ENCODE measurements at places on chromosomes 7 and 10. TPM values are rescaled to one million over a fixed set of nuclear protein-coding genes. Genes with fewer than 3 reads are reported as not detected.

The AGR2 gene
- 73.1 TPM for total RNA-seq

The ZNF853 gene
- 26.1 TPM for total RNA-seq

The SIRT1 gene
- total RNA-seq = 28.2 TPM

The EGFR gene
- 58.1 TPM for total RNA-seq

The SPDYE2 gene
- total RNA-seq = not detected

The SHTN1 gene
- 6.4 TPM for total RNA-seq

The PRTFDC1 gene
- 15.4 TPM for total RNA-seq

The NACAD gene
- 5.1 TPM for total RNA-seq

GRCh38 chr10:30674796-30675195 lies 45.2 kb upstream of the LYZL2 start:
- no peak for DNase-seq

GRCh38 chr7:121501566-121501965 lies 105.5 kb upstream of the FAM3C start:
- no peak for DNase-seq

DNA sequence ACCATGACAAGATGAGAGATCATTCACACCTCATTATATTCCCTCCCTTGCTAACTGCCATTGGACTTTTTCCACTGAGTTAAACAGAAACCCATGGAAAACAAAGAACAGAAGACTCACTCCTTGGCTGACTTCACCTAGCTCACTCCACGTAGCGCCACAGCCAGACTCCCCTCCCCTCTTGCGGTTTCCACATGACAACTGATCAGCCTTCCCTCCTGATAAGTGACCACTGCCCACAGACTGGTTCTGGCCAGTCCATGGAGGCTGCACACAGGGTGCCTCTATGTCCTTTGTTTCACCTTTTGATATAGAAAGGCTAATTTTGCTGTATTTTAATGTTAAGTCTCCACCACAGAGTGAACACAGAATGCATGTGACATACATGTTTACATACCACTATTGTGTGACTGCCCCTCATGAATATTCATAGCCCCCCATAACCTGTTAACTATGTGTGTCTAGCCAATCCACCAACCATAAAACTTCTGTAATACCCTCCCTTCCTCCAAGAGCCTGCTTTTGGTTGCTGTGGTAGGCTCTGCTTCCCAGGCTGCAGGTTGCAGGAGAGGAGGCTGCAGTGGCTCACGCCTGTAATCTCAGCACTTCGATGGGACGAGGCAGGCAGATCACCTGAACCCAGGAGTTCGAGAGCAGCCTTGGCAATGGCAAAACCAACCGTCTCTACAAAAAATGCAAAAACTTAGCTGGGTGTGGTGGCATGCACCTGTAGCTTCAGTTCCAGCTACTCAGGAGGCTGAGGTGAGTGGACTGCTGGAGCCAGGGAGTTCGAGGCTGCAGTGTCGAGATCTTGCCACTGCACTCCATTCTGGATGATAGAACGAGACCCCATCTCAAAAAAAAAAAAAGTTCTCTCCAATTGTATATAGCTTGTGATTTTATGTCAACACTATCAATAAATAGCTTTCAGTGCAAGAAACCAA lies 10.0 kb upstream of the IFIT5 start:
- DNase-seq = no peak

- DNase-seq = peak; percentile 96
These were observed 240.1 kb downstream of the ELMO1 start for GRCh38 chr7:37208528-37208927.

GRCh38 chr7:139035586-139036353 lies at the start of gene ZC3HAV1L:
TSS of gene ZC3HAV1L (minus strand) at chr7:139036042. CDS start at chr7:139036017, 25 bp downstream.
- peak; percentile 93 for DNase-seq

GRCh38 chr10:116216676-116217075 lies 56.3 kb downstream of the GFRA1 start:
- DNase-seq = no peak

DNA sequence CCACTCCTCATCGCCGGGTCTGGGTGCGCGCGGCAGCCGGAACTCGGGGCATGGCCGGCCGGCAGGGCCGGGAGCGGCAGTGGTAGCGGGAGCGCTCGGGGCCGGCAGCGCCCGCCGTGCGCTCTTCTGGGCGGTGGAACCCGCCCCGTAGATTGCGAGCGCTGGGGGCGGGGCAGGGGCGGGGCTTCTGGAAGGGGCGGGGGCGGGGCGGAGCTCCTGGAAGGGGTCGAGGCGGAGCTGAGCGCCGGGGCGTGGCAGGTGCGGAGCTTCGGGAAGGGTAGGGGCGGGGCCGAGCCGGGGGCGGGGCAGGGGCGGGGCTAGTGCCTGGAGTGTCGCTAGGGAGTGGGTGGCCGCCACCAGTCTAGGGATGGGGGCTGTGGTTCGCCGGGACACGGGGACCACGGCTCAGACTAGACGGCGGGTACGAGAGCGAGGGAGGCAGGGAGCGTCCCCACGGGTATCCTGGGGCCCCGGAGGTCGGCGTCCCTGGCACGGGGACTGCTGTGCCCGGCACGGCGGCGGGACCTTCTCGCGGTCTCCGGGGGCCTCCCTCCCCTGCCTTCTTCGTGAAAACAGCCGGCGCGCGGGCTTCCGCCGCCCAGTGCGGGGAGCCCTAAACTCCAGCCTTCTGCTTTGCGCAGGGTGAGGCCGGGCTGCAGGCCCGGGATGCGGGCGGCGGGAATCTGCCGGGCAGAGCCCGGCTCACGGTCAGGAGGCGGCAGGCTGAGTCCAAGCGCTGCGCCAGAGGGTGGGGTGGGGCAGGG lies at the start of gene STK32C:
Gene STK32C, minus strand, starts transcription at position 128 of the 764 bp plus-strand sequence. Its CDS starts 117 bp downstream, at position 11.
- DNase-seq = peak; percentile 96

DNA sequence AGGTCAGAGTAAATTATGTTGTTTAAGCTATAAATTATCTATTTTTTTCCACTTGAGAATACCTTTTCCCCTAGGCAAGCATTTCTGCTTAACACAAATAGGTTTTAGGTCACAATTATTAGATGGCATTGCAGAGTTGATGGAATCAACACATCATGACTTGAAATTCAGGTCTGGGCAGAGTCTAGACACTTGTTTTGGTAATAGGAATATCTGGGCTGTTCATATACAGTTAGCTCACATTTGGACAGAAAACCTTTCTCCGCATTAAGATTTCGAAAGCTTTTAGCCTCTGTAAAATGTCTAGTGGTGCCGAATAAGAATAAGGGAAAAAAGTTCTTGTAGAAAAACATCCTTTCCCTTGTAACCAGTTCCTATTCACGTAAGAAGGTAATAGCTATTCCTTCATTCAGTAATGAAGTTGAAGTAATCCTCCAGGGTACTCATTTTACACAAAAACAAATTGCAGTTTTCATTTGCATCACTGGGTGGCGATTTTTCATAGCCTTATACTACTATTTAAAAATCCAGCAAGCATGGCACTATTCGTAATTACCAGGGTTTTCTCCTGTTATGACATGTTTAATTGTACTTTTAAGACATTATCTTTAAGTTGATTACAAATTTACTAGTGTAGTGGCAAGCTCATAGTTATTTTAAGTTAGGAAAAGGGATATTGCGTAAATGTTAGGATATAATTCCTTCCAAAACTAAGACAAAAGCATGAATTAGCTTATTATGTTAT lies 37.0 kb downstream of the RPA3 start:
- peak; percentile 89 for DNase-seq

DNA sequence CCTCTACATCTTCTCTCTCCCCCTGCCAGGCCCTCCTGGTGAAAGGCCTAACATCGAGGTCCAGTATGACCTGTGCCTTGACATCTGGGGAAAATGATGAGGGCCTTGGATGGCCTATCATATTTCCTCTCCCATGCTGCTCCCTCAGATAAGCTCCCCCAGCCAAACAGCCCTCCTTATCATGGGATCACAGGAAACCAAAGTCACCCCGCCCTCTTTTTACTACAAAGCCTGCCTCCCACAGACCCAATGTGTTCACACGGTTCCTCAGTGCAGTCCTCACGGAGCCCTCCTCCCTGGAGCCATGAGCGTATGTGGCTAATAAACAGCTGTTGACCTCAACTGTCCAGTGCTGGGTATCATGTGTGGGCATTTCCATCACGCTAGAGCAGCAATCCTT lies 32.0 kb downstream of the C10orf90 start:
- DNase-seq = no peak

DNA sequence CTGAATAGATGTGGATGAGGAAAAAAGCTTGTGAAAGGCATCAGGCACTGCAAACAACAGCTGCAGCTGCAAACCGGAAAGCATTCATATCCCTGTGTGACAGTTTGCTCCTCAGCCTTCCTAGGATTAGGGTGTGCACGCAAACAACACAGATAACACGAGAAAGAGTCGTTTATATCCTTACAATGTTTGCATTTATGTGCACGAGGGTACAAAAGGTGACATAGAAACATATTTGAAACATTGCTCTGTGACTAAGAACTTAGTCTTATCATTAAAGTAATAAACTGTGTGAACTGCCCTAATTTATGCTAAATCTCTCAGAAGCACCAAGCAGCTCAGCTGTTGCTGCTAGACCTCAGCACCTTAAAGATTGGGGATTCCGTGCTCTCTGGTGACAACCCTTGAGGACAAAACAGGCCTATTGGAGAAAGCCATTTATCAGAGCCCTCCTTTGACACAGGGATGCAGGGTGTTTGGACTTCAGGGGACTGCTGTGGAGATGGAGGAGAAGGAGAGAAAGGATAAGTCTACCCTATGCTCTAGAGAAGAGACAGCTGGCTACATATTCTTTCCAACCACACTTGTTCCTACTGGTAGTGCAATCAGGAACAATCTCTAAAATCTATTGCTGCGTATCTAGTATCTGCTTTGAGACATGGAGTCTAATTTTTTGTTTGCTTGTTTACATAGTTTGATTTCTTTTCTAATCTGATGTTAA lies 176.2 kb downstream of the GNAT3 start:
- peak; percentile 69 for DNase-seq

GRCh38 chr7:24959735-24960485 lies 20.1 kb downstream of the OSBPL3 start:
- DNase-seq = no peak

GRCh38 chr7:81925530-81925929 lies 155.7 kb upstream of the HGF start:
- DNase-seq = no peak

DNA sequence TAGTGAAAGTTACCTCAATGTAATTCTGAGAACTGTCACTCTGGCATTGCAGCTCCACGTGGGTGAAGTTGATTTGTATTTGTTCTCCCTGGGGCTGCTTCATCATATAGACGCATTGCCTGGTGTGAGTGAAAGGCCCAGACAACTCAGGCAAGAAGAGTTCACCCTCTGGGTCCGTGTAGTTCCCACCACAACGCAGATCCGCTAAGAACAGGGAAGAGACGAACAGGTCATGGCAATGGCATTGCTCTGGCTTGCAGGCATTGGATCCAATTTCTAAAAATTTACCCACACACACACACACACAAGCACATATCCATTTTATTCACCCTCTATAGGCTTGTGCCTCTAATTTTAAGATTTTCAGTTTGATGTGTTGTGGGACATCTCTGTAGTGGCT lies 45.4 kb downstream of the CUBN start:
- no peak for DNase-seq

GRCh38 chr10:89153971-89154370 lies 53.1 kb downstream of the CH25H start:
- no peak for DNase-seq

- no peak for DNase-seq
These were observed 26.1 kb upstream of the TRUB1 start for GRCh38 chr10:114911801-114912469.

DNA sequence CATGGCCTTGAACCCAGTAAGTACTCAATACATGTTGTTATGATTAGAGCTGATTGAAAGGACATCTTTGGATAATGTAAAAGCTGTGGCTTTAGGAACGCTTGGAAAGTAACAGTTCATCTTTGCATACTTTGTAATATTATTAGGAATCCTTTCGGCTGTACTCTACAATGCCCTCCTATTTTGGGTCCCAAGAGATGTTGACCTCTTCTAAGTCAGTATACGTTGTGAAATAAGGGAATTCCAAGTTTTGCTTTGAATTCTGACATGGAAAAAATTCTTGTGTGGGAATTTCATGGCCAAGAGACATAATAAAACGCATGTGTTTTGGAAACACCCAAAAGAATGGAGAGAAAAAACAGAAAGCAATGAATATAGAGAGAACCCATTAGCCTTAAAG lies 7.7 kb downstream of the AGR3 start:
- DNase-seq = no peak

- no peak for DNase-seq
These were observed 43.1 kb upstream of the C10orf90 start for GRCh38 chr10:126713594-126713993.

GRCh38 chr7:73970801-73971229 lies 57.2 kb upstream of the ELN start:
- DNase-seq = peak; percentile 57

- no peak for DNase-seq
These were observed 413.7 kb upstream of the GHITM start for GRCh38 chr10:83725567-83725966.

DNA sequence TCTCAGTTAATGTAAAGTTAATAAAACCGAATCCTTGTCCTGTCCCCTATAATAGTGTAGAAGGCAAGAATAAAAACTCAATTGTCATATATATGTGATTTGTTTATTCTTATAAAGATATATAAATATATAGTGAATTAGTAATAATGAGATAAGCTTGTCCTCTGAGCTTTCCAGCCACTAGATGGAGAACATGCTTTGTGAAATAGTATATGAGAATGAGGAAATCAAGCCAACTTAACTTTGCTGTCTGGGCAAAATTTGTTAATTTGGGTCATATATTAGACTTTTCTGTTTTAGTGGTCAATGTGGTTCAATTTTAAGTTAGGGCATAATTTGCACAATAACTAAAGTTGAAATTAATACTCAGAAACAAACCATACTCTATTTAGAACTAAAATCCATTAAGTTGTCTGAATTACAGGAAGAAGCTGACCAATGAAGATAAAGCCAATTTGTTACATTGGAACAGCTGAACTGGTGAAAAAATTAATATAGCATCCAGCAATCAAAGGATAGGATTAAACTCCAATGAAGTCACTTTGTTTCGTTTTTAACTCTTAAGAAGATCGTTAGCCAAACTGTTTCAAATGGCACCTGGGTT lies 595.0 kb downstream of the ARL4A start:
- peak; percentile 55 for DNase-seq

DNA sequence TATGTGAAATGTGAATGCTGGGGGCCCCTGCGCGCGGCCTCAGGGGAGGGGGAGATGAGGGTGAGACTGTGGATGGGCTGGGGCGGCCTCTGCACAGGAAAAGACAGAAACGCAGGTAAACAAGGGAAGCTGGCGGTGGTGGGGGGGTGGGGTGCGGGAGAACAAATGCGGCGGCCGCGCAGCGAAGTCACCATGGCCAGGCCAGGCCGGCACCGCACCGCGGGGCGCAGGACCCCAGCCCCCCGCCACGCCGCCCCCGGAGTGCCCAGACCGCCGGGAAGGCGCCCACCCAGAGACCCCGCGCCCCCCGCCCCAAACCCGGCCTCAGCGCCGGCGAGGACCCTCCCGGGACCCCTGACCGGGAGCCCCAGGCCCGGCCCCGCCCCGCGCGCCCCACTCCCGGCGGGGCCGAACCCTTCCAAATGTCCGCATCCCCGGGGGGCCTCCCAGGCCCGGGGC lies 14.5 kb upstream of the DNAAF5 start:
- peak; percentile 12 for DNase-seq

- no peak for DNase-seq
These were observed 78.3 kb downstream of the HTR7 start for GRCh38 chr10:90779548-90779947.

- no peak for DNase-seq
These were observed 43.3 kb upstream of the PLXDC2 start for GRCh38 chr10:19772972-19773371.

Measured in tongue (tissue), 3 donors.